ENCODE measurements at places on chromosomes 13 and 19.

GRCh38 chr19:49212016-49212701, 54.6 kb downstream of the TRPM4 start:
- no peak for DNase-seq

GRCh38 chr13:79772811-79773210, 291.9 kb downstream of the NDFIP2 start:
- no peak for DNase-seq

DNA sequence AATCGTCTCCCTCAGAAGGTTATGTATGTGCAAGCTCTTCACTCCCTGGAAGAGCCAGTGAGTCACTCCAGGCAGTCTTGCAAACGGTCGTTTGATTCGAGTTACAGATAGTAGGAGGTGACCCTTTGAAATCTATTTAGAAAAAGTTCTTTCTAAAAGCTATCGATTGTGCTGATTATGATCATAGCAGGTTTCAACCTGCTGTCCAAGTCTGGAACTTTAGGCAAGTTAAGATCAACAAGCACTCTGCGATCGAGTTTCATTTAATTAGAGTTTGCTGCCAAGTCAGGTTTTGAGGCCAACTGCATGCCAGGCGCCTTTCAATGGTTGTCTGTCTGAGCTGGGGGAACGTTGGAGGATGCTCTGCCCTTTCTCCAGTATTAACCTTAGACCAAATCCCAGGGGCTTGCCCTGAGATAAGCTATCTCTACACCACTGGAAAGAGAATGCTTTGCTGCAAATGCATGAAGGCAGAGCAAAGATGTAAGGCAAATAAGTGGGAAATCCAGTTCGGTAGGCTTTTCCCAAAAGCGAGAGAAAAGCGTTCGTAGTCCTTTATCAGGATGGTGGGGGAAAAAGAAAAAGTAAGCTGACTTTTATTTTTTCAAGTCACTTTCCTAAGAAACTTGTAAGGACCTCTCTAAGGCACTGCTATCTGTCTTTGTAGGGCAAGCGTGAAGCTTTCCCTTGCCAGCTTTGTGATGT, 287.5 kb downstream of the ATP8A2 start:
- no peak for DNase-seq

- no peak for DNase-seq
Observed at GRCh38 chr13:38856065-38856464, 134.6 kb downstream of the STOML3 start.

DNA sequence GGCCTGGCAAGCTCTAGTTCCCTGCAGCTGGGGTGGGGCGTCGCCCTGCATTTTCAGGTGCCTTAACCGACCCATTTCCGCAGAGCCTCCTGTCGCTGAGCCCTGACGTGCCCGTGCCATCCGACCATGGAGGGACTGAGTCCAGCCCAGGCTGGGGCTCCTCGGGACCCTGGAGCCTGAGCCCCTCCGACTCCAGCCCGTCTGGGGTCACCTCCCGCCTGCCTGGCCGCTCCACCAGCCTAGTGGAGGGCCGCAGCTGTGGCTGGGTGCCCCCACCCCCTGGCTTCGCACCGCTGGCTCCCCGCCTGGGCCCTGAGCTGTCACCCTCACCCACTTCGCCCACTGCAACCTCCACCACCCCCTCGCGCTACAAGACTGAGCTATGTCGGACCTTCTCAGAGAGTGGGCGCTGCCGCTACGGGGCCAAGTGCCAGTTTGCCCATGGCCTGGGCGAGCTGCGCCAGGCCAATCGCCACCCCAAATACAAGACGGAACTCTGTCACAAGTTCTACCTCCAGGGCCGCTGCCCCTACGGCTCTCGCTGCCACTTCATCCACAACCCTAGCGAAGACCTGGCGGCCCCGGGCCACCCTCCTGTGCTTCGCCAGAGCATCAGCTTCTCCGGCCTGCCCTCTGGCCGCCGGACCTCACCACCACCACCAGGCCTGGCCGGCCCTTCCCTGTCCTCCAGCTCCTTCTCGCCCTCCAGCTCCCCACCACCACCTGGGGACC, 1.2 kb downstream of the ZFP36 start:
- peak; percentile 96 for DNase-seq

DNA sequence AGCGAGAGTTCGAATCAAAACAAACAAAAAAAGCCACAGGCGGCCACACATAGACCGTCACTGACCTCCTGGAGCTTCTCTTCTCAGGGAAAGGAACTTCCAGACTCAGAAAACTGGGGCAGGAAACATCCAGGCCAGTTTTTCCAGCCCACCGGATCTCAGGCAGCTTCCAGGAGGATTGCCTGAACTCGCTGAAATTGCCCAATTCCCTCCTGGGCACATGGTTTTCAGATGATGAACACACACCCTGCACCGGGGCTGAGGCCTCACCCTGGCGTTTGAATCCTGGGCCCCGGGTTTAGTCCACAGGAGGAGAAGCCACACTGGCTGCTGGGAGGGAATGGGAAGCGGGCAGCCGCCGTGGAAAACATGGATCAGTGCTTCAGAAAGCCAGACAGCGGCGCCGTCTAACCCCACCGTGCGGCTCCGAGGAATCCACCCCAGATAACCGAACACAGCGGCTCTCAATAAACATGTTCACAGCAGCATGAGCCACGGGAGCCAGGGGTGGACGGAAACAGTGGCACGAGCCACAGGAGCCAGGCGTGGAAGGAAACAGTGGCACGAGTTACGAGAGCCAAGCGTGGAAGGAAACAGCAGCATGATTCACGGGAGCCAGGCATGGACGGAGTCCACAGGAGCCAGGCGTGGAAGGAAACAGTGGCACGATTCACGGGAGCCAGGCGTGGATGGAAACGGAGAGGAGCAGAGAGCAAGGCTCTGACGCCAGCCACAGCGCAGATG, 18.2 kb upstream of the PTBP1 start:
- no peak for DNase-seq

GRCh38 chr13:53357582-53357981, 329.0 kb downstream of the OLFM4 start:
- no peak for DNase-seq

GRCh38 chr19:8242211-8242821, 33.1 kb downstream of the CERS4 start:
- DNase-seq, result no peak

Data from Panc1 (cell line).